Epithelial cell of esophagus (primary cell): ENCODE measurements at places on chromosomes 3 and 15.

GRCh38 chr15:75891895-75892294 is 11.8 kb upstream of the FBXO22 start:
- DNase-seq, result peak; percentile 70

DNA sequence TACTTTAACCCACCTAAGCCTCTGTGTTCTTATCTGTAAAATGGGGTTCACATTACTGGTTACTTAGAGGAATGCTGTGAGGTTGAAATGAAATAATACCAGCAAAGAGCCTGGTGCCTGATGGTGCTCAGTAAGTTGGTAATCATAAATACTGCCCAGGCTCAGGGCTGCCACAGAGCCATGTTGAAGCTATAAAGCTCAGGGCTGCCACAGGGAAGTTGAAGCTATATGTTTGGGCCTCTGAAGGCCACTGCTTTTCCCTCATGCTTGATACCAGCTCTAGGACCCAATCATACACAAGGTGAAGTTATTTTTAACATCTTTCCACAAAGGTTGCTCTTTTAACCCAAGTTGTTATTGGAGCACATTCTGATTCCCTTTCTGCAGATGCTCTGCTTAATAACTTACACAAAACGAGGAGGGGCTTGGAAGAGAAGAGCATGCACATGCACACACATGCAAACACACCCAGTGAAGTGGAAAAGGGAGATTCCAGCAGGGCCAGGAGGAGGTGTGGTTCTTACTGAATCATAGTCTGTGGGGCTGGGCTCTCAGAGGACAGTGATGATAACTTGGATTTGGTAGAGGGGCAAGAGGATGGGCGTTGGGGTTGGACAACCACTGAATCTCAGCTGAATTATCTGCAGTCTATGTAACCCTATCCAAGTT is 17.4 kb downstream of the PARP14 start:
- DNase-seq, result peak; percentile 91

GRCh38 chr3:58291671-58292338 is 14.2 kb upstream of the RPP14 start:
- no peak for DNase-seq

DNA sequence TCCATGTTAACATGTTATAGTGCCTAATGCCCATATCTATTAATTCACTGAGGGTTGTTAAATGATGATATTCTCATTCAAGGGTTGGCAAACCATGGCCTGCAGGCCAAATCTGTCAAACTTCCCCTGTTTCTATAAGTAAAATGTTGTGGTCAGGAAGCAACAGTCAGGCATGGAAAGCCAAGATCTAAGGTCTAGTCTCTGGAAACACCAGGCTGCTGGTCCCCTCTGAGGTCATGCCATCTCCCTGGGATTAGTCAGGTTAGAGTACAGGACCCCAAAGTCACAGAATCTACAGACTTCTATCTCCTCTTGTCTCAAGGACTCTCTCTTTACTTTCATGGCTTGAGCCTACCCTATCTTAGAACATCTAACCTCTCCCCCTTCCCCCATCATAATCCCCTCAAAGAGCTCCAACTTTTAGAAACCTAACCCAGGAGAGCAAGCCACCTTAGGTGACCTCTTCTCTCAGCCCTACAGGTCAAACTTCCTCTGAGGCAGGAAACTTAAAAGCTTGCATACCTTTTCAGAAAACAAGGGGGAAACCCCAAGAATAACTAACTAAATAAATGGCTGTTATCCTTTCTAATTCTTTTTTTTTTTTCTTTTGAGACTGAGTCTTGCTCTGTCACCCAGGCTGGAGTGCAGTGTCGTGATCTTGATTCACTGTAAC is 15.3 kb upstream of the HERC1 start:
- DNase-seq, result no peak

GRCh38 chr3:10992943-10993728 is 588 bp downstream of the SLC6A1 start:
- no peak for DNase-seq
